Left lung (tissue), 14 donors: ENCODE measurements at places on chromosomes 4 and X. TPM values are rescaled to one million over a fixed set of nuclear protein-coding genes. Genes with fewer than 3 reads are reported as not detected.

G3BP2 gene
- total RNA-seq, result 105 TPM

GPR34 gene
- 20.6 TPM for total RNA-seq

ABCG2 gene
- total RNA-seq, result 7.9 TPM

NAP1L2 gene
- 2.6 TPM for total RNA-seq

VCX3A gene
- not detected for total RNA-seq

DDIT4L gene
- total RNA-seq, result 0.55 TPM

SPIN2A gene
- total RNA-seq, result 0.60 TPM

USP17L15 gene
- not detected for total RNA-seq

RAB40A gene
- 0.17 TPM for total RNA-seq

HSD17B11 gene
- total RNA-seq, result 64.9 TPM

PFKFB1 gene
- not detected for total RNA-seq

HERC6 gene
- 13.2 TPM for total RNA-seq

GRCh38 chr4:1982124-1983052 lies 26.4 kb downstream of the NELFA start:
- H3K27me3 ChIP-seq, result no peaks in the 10 kb centered on the region
- peaks cover 100% of the 10 kb centered on the region for H3K36me3 ChIP-seq
- no peak overlapping the region for H3K27ac ChIP-seq
- H3K4me3 ChIP-seq, result no peak overlapping the region
- DNase-seq, result no peak
- no peaks in the 10 kb centered on the region for H3K4me1 ChIP-seq

GRCh38 chrX:76183289-76184049 lies 10.6 kb downstream of the PBDC1 start:
- peak; percentile 10 for DNase-seq
- no peak overlapping the region for H3K27ac ChIP-seq
- no peaks in the 10 kb centered on the region for H3K27me3 ChIP-seq
- H3K4me3 ChIP-seq, result no peak overlapping the region
- no peaks in the 10 kb centered on the region for H3K4me1 ChIP-seq
- no peaks in the 10 kb centered on the region for H3K36me3 ChIP-seq

DNA sequence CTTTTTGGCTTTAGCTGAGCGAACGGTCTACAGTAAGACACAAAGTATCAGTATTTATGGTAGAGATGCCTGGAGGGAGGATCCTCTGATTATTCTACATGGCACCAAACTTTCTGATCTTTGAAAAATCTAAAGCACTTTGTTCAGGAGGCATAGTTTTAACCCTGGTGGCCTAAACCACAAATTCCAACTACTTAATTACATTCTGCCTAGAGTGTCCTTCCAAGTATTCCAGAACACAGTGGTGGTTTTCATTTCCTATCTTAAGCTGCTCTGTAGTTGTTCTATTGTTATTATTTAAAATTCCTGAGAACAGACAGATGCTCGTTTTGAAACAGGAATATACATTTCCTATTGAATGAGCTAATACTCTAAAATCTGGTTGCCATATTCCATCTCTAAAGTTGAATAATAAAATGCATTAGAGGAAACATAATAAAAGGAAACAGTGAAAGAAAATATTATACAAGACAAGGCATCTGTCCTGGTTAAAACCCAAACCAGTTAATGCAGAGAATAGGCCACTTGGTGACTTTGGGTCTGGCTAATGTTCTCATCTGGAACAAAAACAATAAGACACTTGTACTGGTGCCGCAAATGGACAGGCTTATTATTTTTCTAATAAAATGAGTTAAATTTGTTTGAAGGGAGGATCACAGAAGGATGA lies 657.4 kb downstream of the SPRY1 start:
- no peak overlapping the region for H3K4me3 ChIP-seq
- H3K36me3 ChIP-seq, result no peaks in the 10 kb centered on the region
- no peaks in the 10 kb centered on the region for H3K27me3 ChIP-seq
- H3K27ac ChIP-seq, result no peak overlapping the region
- H3K4me1 ChIP-seq, result no peaks in the 10 kb centered on the region
- no peak for DNase-seq

- H3K27ac ChIP-seq, result peak overlapping the region; percentile 97
- peaks cover 20% of the 10 kb centered on the region for H3K4me1 ChIP-seq
- H3K36me3 ChIP-seq, result no peaks in the 10 kb centered on the region
- DNase-seq, result peak; percentile 19
Observed at GRCh38 chr4:109432696-109433095, 919 bp upstream of the SEC24B start.

DNA sequence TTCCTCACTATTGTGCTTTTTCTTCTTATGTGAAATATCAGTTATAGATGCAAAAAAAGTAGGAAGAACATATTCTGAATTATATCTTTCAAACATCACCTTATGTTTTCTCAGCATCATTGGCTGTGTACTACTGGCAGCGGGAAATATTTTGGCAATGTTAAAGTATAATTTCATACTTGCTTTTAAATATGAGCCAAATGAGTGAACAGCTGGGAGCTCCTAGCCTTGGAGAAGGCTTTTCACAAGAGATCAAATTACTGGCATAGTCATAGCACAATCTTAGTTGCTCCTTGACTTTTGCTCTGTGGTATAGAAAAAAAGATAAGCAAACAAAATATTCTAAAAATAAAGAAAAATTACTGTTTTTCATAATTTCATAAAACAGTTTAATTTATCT lies 1575.8 kb upstream of the PABPC4L start:
- H3K27ac ChIP-seq, result no peak overlapping the region
- H3K4me3 ChIP-seq, result no peak overlapping the region
- no peak for DNase-seq
- no peaks in the 10 kb centered on the region for H3K27me3 ChIP-seq
- H3K4me1 ChIP-seq, result no peaks in the 10 kb centered on the region
- no peaks in the 10 kb centered on the region for H3K36me3 ChIP-seq

DNA sequence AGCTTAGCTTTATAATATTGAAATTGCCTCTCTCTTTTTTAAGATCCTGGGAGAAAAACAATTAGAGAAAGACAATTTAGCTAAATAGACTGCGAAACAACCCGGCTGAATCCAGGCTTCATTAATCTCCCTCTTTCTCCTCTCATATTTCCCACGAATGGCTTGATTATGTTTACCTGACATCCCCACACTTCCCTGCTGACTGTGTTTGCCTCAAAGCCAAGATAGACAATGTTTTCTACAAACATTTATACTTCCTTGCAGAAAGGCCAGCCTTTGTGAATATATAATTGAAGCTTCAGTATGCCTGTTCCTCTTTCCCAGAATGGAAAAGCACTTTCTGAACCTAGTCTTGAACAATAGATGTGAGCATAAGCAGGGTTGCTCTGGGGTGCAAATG lies 566.8 kb downstream of the PDHA2 start:
- H3K4me3 ChIP-seq, result no peak overlapping the region
- H3K27me3 ChIP-seq, result no peaks in the 10 kb centered on the region
- H3K27ac ChIP-seq, result no peak overlapping the region
- H3K4me1 ChIP-seq, result no peaks in the 10 kb centered on the region

DNA sequence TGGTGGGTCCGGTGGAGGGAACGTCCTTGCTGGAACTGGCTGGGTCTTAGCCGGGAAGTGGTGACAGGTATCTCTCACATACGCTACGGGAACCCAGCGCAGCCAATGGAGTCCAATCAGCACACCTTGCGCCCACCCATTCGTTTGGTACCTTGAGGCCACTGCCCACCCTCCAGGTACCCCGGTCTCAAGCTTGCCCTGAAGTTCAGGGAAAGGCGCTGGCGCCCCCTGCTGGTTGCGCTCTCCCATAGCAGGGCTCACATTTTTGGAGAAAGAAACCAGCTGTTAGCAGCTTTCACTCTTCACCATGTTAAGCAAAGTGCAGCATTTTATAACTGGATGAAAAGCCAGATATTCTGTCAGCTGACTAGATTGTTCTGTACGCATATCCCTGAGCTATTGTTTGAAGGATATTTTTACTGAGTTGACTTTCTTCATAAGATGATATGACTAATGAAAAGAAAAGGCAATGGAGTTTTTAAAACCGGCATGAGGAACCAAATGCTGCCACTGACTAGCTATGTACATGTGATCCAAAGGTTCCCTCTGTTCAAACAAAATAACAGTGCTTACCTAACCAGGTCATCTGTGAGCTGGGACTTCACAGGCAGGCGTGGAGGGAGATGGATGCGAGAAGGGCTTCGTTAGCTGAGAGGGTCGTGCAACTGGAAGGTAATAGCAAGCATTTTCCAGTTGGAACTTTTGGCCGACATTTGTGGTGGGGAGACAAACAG lies 43.7 kb downstream of the OTOP1 start:
- no peak overlapping the region for H3K4me3 ChIP-seq
- H3K27ac ChIP-seq, result no peak overlapping the region
- H3K27me3 ChIP-seq, result peaks cover 30% of the 10 kb centered on the region
- H3K4me1 ChIP-seq, result no peaks in the 10 kb centered on the region
- DNase-seq, result no peak

- H3K4me1 ChIP-seq, result peaks cover 7% of the 10 kb centered on the region
- H3K4me3 ChIP-seq, result no peak overlapping the region
- H3K36me3 ChIP-seq, result no peaks in the 10 kb centered on the region
- DNase-seq, result no peak
- no peak overlapping the region for H3K27ac ChIP-seq
Observed at GRCh38 chr4:113579360-113579759, 182.2 kb downstream of the CAMK2D start.

DNA sequence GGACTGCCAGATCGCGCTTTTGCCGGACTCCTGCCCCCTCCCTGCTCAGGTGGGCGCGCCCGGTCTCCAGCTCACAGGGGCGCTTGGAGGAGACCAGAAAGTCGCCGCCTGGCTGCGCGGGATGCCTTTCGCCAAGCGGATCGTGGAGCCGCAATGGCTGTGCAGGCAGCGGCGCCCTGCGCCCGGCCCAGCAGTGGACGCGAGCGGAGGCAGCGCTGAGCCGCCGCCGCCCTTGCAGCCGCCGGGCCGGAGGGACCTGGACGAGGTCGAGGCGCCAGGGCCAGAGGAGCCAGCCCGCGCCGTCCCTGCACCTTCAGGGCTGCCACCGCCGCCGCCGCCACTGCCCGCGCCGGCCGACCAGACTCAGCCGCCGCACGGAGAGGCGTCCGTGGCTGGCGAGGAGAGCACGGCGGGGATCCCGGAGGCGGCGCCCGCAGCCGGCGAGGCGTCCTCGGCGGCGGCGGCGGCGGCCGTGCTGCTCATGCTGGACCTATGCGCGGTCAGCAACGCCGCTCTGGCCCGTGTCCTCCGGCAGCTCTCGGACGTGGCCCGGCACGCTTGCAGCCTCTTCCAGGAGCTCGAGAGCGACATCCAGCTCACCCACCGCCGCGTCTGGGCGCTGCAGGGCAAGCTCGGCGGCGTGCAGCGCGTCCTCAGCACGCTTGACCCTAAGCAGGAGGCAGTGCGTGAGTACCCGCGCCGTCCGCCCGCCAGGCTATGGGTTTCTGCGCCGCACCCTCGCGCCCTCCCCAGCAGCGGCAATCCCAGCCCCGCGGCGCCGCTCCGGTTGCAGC lies 834 bp downstream of the NHS start:
- no peak overlapping the region for H3K27ac ChIP-seq
- no peaks in the 10 kb centered on the region for H3K4me1 ChIP-seq
- no peaks in the 10 kb centered on the region for H3K36me3 ChIP-seq
- peak; percentile 26 for DNase-seq
- H3K27me3 ChIP-seq, result peaks cover 51% of the 10 kb centered on the region
- peak overlapping the region; percentile 27 for H3K4me3 ChIP-seq

DNA sequence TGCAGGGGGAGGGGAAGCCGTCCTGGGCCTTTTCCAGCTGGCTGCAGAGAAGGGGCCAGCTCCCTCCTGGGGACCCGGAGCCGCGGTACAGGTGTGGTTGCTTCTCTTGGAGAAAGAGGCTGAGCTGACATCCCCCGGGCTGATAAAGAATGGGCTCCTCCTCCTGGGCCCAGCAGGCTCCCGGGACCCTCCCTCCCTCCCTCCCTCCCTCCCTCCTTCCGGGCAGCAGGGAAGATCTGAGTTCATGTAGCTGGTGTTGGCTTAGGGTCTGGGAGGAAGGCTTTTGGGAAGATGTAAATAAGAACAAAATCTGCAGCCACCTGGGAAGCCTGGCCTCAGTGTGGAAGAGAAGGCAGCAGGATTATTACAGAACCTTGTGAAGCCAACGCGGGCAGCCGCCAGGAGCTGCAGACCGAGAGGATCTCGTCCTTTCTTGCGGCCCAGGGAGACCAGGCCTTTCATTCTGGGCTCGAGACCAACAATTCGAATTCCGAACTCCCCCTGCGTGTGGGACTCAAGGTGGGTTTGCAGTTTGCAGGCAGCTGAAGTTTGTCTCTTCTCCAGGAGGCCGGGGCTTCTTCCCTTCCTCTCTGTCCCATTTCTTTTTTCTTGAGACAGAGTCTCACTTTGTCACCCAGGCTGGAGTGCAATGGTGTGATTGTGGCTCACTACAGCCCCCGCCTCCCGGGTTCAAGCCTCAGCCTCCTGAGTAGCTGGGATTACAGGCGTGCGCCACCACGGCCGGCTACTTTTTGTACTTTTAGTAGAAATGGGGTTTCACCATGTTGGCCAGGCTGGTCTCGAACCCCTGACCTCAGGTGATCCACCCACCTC lies at the start of gene PLCXD1:
Gene PLCXD1 (plus strand): TSS at position 216 of the 834 bp plus-strand sequence. CDS start 2,807 bp downstream, outside the sequence.
- no peaks in the 10 kb centered on the region for H3K27me3 ChIP-seq
- no peak for DNase-seq
- peaks cover 6% of the 10 kb centered on the region for H3K4me1 ChIP-seq
- no peak within 1 kb of the TSS for H3K4me3 ChIP-seq
- H3K27ac ChIP-seq, result no peak within 1 kb of the TSS

DNA sequence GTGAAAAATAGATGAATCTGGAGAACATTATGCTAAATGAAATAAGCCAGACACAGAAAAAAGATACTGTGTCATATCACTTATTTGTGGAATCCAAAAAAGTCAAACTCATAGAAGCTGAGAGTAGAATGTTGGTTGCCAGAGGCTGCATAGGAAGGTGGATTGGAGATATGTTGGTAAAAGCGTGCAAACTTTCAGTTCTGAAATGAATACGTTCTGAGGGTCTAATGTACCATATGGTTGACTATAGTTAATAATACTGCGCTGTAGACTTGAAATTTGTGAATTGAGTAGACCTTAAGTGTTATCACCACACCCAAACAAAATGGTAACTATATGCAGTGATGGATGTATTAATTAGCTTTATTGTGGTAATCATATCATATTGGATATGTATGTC lies 45.0 kb upstream of the UPRT start:
- H3K4me1 ChIP-seq, result no peaks in the 10 kb centered on the region
- H3K4me3 ChIP-seq, result no peak overlapping the region
- DNase-seq, result no peak
- no peaks in the 10 kb centered on the region for H3K27me3 ChIP-seq
- H3K36me3 ChIP-seq, result no peaks in the 10 kb centered on the region
- H3K27ac ChIP-seq, result no peak overlapping the region

- no peaks in the 10 kb centered on the region for H3K27me3 ChIP-seq
- no peaks in the 10 kb centered on the region for H3K4me1 ChIP-seq
- no peak overlapping the region for H3K4me3 ChIP-seq
- no peak for DNase-seq
Observed at GRCh38 chrX:115067812-115068211, 50.4 kb upstream of the IL13RA2 start.

DNA sequence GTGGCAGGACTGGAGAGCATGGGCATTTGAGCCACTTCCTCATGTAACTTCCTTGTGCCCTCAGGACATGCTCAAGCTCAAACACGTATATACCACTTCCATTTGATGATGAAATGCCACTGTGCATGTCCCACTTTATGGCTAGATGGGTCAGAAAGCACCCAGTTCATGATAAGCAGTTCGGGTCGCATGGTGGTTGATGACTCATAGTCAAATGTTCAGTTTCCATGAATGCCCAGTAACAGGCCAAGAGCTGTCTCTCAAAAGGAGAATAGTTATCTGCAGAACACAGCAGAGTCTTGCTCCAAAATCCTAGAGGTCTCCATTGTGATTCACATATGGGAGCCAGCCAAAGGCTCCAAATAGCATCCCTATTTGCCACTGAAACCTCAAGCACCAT lies 48.9 kb upstream of the SPIN3 start:
- no peaks in the 10 kb centered on the region for H3K4me1 ChIP-seq
- DNase-seq, result no peak
- no peaks in the 10 kb centered on the region for H3K27me3 ChIP-seq
- H3K27ac ChIP-seq, result no peak overlapping the region
